ENCODE measurements at places on chromosomes 13 and 19. TPM values are rescaled to one million over a fixed set of nuclear protein-coding genes. Genes with fewer than 3 reads are reported as not detected.

GRCh38 chr19:47280183-47280797 lies 5.6 kb downstream of the INAFM1 start:
- peak; percentile 37 for DNase-seq

- DNase-seq: no peak
Observed at GRCh38 chr19:6042776-6043726, 65.1 kb upstream of the RANBP3 start.

GRCh38 chr13:40617801-40618356 lies 48.6 kb downstream of the FOXO1 start:
- DNase-seq: no peak

SLC25A41 gene
- 0.18 TPM for total RNA-seq
